ENCODE measurements at places on chromosomes 4 and X.

GRCh38 chrX:14963447-14964236, 90.4 kb downstream of the MOSPD2 start:
- DNase-seq = no peak

DNA sequence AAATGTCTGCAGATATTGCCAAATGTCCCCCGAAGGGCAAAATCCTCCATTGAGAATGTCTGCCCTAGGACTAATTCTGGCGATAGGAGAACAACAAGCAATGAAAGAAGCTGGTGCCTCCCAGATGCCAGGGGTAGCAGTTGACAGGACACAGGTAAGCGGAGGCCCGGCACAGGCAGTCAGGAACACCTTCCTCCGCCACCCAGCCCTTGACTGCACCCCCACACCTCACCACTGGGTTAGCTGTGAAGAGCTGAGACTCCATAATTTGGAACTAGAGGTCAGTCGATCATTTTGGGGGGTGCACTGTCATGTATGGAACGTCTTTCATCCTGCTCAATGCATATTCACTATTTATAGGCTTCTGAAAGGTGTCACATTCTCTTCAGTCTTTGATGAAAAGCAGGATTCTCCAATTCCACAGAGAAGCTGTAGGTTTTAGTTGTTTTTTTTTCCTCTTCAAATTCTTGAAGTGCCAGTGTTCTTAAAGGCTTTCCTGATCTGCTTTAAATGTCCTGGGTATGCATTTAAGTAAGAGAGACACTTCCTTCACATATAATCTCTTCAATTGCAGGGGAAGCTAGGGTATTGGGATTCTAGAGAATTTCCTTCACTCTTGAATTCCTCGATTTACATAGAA, 111.6 kb upstream of the ZFP42 start:
- no peak for DNase-seq

DNA sequence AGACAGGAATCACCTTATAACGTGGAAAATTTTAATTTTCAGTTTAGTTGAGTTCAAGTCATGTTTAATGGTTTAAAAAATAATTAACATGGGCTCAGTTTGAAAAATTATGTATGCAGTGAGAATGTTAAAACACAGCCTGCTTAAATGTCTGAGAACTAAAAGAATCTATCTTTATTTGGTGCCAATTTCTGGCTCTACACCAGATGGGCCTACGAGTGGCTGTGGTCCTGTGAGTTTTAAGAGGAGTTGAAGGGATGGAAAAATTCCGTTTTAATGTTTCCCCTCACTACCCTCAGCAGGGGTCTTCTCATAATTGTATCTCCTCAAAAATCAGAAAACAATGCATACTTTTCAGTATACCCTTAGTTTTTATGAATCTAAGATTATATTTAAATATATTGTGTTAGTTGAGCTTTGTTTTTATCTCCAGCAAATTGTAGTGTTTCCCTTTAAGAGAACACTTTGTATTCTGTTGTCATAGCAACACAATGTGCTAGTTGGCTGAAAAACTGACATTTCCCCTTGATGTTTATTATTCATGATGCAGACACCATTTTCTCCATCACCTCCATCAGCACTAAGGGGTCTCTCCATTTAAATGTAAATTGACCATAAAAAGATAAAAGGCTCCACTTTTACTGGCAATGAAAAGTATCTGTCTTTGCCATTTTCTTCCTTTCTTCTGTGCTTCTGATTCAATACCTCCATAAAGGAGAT, 393.5 kb upstream of the GRIA3 start:
- no peak for DNase-seq

GRCh38 chrX:37959212-37960021, 46.9 kb upstream of the SYTL5 start:
- DNase-seq = no peak

GRCh38 chr4:146269228-146269653, 54.9 kb downstream of the REELD1 start:
- DNase-seq = no peak

GRCh38 chr4:90118527-90119195, 8.5 kb upstream of the CCSER1 start:
- DNase-seq = no peak

DNA sequence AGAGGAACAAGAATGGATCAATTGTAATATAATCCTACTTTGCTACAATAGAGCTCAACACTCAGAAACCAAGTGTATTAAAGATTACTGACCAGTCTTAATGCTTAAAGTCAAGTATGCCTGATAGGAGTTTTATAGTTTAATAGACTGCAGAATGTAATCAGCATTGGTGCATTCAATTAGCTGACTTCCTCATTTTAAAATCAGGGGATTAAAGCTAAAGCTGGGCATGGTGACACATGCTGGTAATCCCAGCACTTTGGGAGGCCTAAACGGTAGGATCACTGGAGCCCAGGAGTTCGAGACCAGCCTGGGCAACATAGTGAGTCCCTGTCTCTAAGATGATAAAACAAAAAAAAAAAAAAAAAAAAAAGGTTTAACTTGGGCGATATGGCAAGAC, 10.8 kb downstream of the HNRNPDL start:
- DNase-seq = no peak

DNA sequence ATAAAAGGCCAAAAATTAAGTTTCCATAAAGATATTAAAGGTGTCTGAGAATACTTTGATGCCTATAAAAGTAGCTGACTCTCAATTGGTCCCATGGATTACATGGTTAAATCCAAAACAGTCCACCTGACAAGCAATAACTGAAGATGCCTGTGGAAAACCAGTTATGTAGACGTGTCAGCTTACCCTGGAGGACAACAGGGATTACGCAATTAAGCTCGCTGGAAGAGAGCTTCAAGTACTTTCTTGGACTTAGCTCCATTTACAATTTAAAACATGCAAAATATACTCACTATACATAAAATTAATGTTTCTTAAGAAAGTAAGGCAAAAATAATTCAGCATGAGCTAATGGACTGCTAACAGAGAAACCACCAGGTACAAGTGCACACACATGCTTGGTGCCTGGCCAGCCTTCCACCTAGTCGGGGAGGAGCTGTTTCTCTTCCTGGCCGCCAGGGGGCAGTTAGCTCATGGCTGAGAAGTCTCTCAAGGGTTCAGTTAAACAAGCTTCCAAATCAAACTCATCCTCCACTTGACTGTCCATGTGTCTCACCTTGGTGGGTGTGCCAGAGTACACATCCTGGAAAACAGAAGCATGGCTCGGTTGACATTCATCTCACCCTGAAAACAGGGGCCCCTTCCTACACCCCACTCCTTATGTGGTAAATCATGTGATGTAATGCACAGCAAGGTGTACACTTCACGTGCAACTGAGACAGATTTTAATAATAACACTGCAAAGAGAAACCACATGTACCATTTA, 9.2 kb upstream of the FAM53A start:
- peak; percentile 62 for DNase-seq
